NCI-H226 (cell line): ENCODE measurements at places on chromosomes 4 and X.

DNA sequence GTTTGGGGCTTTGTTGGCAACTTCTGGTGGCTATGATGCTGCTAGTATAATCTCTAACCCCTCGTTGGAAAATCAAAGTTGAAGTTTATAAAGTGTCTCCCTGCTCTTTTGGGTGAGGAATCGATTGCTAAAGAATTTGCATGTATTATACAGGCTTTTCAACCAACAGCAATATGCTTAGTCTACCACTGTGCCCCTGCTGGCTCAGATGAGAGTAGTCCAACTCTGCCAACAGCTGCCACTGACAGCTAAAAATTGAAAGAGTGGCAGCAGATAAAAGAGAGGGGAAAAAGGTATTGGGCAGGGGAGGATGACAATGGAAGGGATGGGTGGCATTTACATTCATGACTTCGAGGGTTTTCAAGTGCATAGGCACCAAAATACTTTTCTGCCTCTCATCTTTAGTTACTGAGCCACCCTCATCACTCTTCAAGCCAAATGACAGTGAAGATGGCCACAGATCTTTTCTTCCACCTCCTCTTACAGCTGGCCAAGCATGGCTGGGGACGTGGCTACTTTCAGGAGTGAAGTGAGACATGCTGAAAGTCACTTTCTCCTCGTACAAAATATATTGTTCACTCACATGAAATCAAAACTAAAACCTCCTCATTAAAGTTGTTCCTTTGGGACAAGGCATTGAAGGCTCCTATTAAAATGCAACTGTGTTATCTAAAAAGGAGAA, 2.7 kb upstream of the GRIA3 start:
- DNase-seq = no peak

DNA sequence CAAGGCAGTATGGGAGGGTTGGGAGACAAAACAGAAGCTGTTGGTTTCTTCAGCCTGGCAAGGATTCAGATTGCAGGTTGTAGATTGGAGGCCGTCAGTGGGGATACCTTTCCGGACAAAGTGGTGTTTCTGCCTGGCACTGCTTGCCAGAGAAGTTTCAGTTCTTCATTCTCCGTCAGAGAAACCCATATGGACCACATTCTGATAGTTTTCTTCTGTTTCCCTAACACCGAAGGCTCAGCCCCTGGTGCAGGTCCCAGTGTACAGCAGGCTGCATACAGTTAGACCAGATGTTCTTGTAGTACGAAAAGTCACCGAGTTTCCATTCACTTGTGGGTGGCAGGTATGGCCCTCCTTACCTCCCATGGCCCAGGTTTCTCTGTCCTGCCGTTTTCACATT, 107.3 kb downstream of the PTTG2 start:
- no peak for DNase-seq

DNA sequence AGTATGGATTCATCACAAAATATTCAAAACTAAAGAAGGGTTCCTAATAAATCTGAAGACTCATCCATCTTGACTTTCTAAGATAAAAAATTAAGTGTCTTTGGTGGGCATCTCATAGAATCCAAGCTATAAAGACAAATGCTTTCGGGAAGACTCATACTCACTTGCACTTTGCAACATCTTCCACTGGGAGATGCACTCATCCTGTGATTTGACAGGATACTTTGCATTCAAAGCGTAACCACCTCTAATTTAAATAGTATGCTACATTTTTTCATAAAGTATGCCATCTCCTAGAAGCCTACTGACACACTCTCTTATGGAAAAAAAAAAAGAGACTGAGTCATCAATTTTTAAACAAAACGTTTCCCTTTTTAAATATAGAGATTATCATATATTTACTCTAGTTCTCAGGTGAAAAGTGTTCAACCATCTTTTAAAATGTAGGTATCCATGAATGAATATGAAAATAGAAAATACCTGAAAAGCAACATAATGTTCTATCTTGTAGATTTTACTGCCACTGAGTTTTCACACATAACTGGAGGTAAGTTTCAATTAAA, 119.6 kb downstream of the KLHL13 start:
- no peak for DNase-seq

DNA sequence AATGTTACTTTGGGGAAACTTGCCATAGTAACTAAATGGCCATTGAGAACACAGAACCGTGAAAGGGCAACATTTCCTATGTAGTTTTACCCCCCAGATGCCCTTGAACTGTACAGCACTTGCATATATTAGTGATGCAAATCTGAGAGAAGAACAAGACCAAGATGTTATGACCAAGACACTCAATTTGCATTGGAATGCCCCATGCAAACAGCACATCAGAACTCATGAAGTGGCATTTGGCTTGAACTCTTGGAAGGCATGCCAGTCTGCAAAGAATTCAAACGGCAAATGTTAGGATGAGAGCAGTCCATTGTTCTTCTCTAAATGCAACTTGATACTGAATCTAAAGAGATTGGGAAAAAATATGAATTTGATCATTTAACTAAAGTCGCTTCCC, 139.4 kb upstream of the CXorf66 start:
- no peak for DNase-seq

- no peak for DNase-seq
Measured at GRCh38 chrX:30156880-30157560, 58.3 kb upstream of the MAGEB2 start.

GRCh38 chr4:77579406-77580076, 26.1 kb upstream of the CXCL13 start:
- DNase-seq = peak; percentile 85
